ENCODE measurements at places on chromosomes 13 and 19.

DNA sequence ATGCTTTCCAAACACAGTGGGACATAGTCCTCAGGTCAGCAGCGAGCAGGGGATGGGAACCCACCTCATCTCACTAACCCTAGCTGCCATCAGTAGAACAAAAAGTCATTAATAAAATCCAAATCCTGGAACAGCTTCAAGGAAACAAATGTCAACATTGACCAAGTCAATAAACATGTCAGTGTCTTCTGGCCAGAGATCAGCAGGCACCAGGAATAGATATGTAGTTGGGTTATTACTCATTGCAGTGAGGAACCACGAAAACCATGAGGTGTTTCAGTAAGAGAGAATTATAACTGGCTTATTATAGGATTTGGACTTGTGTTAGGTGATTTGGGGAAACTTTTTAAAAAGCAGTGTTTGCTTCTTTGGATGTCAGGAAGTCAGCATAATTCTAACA, 17.1 kb upstream of the CD33 start:
- no peak for DNase-seq

DNA sequence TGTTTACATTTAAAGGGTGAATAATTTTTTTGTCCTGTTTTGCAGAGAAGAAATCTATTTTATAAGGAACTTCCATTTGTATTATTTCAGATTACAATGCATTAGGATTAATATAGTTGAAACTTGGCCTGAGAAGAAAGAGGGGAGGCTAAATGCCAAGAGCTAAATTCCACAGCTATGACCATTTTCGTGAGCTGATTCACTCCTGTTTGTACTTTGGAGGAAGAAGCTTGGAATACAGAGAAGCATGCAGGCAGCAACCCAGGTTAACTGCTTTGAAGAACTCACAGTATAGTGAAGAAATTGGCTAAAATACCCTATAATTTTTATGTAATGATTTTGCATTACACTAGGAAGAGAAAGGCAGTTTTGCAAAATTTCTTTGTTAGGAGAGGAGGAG, 309.4 kb upstream of the KLF12 start:
- DNase-seq = no peak

GRCh38 chr13:37981932-37982331, 112.4 kb upstream of the TRPC4 start:
- DNase-seq = no peak

DNA sequence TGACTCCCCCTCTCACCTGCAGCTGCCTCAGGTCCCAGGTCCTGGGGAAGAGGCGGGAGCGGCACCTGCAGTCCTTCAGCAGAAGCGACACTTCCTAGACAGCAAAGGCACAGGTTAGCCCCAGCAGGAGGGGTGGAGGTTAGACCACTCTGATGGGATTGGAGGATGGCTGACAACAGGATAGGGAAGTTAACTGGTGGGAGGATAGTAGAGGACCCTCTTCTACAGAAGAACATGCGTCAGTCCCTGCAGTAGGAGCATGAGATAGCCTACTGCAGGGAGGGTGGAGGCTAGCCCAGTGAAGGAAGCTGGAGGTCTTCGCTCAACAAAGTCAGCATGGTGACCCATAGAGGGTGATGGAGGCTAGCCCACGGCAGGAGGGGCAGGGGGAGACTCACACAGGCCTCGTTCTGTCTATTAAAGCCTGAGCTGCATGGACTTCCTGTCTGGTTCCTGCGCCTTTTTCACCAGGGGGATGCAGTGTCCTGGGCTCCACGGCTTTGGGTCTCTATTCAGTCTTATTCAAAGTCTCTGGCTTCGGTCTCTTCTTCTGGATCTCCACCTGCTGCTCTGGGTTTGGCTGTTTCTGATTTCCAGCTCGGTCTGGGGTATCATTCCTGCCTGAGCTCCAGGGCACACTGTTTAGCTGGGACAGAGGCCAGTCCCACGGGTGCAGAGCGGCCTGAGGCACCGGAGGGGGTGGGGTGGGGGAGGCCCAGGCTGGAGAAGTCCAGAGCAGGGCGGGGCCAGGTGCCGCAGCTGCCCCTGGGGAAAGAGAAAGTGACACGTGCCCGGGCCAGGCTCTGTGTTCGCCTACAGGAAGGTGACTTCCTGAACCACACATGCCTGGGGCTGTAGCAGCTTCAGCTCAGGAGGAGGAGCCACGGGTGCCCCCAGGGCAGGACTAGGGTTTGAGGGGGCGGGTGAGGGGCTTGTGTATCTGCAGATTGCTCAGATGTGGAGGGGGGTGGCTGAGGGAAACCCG, 7.3 kb downstream of the IFNL3 start:
- DNase-seq = no peak

DNA sequence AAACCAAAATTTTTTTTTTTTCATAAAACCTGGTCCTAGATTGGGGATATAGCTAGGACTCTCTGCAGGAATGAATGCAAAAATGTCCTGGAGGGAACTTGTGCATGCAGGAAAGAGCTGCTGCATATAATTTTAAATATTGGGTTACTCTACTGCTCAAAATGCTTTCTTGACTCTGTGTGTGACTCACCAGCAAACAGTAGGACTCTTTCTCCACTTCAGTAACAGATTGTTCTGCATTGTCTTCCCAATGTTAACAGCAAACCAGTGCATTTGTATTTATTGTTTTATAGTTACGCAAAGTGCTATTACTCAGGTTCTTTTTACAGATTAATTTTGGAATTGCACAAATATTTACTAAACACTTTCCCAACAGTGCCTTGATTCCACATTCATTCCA, 163.7 kb upstream of the KL start:
- DNase-seq = no peak

- DNase-seq = no peak
These were observed 229.6 kb upstream of the HTR2A start for GRCh38 chr13:47126432-47126831.

DNA sequence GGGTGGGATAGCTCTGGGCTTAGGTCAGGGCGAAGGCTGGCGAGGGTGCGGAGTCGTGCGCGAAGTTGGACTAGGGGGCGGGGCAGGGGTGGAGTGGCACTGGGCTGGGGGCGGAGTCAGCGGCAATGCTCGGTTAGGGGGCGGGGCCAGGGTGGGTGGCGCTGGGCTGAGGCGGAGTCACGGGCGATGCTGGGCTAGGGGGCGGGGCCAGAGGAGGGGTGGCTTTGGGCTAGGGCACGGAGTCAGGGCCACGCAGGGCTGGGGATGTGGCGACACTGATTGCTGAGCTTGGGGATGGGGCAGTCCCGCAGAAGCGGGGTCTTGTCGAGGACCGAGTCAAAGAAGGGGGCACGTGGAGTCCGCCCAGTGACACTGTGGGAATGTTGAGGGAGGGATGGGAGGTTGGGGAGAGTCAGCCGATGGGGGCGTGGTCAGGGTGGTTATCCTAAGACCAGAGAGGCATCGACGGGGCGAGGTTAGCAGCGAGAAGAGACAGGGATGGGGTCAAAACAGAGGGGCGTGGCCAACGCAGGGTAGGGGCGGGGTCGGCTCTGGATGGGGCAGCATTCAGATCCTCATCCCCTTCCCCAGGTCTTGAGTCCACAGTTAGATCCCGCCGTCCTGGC, 8.7 kb downstream of the HOMER3 start:
- peak; percentile 72 for DNase-seq

DNA sequence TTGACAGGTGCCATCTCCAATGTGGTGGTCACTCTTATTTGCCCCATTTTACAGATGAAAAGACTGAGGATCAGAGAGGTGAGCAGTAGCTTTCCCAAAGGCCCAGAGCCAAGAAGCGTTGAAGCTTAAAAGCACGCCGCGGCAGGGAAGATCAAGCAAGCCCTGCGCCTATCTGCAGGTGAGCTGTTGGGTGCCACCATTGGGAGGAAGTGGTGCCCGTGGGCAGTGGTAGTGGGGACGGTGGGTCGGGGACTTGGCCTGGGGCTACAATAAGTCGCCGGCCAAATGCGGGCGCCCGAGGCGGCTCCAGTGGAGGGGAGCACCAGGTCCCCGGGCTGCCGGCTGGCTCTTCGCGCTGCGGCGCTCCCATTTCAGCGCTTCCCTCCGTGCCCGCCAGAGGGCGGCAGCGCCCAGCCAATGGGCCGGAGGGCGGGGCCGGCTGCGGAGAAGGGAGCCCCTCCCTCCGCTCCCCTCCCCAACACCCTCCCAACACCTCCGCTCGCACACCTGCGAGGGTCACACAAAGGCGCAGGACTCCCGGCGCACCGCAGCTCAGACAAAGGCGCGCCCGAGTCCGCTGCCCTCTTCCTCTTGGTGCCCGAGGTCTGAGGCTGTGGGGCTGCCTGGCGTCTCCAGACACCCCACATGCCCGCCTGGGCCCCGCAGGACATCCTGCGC, 744 bp upstream of the POU2F2 start:
- peak; percentile 68 for DNase-seq

DNA sequence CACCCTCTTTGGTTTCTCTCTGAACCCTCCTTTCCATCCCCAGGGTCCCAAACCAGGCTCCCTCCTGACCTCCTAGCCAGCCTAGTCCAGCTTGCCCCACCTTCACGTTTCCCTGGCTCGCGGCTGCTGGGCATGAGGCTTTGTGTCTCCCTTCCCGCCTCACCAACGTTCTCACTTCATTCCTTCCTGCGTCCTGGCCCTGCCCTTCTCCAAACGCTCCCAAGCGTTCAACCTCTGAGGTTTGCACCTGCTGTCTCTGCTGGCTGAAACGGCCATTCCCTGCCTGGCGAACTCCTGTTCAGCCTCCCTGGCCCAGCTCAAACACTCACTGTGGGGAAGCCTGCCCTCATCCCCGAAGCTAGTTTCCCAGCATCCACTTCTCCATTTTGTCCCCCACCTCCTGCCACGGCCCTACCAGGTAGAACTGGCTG, 12.4 kb downstream of the EPS8L1 start:
- DNase-seq = no peak

DNA sequence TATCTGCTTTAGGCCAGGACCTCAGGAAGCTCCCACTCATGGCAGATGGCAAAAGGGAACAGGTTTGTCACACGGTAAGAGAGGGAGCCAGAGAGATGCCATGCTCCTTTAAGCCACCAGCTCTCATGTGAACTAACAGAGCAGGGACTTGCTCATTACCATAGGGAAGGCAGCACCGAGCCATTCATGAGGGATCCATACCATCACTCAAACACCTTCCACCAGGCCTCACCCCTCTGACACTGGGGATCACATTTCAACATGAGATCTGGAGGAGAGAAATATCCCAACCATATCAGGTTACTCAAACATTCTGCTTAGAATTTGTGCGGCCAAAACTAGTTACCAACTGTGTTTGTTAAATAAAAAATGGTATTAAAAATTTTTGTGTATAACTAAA, 427.0 kb downstream of the UQCRFS1 start:
- no peak for DNase-seq

DNA sequence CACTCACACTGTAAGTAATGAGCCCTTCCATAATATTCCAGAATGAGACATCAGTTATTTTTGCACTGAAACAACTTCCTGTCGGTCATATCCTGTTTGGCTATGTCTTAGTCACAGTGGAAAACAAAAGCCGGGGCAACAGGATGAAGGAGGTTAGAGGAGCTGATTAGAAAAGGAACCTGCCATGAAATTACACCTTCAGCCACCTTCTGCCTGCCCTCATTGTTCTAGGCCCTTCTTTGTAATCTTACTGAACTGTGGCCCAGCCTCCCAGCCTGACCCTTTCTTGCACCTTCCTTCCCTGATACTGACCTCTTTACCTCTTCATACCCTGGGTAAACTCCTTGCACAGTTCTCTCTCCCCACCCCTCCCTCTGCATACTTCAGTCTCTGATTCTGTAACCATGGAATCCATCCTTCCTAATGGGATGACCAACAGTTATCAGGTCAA, 67.3 kb downstream of the DOCK9 start:
- peak; percentile 10 for DNase-seq

DNA sequence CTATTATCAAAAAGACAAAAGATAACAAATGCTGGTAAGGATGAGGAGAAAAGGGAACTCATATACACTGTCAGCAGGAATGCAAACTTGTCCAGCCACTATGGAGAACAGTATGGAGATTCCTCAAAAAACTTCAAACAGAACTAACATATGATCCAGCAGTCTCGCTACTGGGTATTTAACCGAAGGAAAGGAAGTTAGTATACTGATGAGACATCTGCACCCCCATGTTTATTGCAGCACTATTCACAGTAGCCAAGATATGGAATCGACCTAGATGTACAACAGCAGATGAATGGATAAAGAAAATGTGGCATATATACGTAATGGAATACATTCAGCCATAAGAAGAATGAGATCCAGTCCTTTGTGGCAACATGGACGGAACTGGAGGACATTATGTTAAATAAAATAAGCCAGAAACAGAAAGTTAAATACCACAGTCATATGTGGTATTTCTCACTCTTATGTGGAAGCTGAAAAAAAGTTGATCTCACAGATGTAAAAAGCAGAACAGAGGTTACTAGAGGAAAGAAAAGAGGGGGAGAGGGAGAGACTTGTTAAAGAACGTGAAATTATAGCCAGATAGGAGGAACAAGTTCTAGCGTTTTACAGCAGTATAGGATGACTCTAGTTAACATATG, 83.2 kb downstream of the RUBCNL start:
- DNase-seq = no peak

GRCh38 chr13:41398494-41399170, 58.7 kb upstream of the RGCC start:
- no peak for DNase-seq

- no peak for DNase-seq
These were observed 505.3 kb downstream of the COG6 start for GRCh38 chr13:40160618-40161350.

DNA sequence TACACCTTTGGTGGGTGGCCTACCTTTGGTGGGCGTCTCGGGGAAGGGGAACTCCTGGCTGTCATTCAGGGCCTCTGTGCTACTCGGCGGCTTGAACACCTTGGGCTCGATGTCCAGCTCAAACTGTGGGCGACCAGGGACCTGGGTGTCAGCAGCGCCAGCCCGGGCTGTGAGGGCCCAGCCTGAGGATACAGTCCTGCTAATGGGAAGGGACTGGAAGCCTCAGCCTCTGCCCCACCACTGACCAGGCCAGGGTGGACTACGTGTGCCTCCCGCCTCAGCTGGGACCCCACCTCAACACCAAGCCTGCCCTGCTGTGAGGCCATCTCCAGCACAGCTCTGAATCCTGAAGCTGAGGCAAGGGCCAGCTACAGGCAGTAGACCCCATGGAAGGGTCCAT, 7.7 kb downstream of the TMEM259 start:
- DNase-seq = no peak

- DNase-seq = no peak
These were observed 2.7 kb upstream of the RUBCNL start for GRCh38 chr13:46389457-46390451.

DNA sequence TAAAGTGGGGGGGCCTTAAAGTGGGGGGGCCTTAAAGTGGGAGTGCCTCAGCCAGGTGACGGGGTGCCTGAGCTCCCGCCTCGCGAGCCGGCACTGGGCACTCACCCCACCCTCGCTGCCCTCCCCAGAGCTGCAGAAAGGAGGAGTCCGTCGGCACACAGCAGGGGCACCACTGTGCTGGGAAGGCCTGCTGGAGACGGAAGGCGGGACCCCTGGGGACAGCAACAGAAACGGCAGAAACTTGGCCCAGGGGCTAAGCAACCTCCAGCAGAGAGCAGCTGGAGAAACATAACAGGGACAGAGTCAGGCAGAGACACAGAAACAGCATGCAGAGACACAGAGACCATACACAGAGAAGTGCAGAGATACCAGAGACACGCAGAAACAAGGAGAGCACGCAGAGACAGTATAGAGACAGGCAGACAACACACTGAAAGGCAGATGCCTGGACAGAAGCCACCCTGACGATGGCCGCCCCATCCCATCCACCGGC, 7.9 kb downstream of the CFD start:
- no peak for DNase-seq

Measured in T-helper 22 cell (primary cell).